Spleen (tissue), 13 donors: ENCODE measurements at places on chromosomes 6 and 20.
A peak's percentile ranks its signal among the peaks of the same experiment; 100 is the strongest.

DNA sequence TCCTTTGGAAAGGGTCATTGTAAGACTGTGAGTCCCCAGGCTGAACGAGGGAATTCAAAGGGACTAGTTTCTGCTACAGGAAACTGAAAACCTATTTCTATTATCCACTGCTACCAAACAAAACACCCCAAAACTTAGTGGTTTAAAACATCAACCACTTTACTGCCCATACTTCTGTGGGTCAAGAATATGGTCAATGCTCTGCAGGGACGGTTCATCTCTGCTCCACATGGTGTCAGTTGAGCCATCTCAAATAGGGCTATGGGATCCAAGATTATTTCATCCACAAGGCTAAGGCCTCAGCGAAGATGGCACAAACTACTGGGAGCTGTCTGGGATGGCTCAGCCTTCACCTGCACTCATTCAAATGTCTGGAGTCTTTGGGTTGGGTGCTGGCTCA lies 65.5 kb downstream of the DZANK1 start:
- no peak for DNase-seq

DNA sequence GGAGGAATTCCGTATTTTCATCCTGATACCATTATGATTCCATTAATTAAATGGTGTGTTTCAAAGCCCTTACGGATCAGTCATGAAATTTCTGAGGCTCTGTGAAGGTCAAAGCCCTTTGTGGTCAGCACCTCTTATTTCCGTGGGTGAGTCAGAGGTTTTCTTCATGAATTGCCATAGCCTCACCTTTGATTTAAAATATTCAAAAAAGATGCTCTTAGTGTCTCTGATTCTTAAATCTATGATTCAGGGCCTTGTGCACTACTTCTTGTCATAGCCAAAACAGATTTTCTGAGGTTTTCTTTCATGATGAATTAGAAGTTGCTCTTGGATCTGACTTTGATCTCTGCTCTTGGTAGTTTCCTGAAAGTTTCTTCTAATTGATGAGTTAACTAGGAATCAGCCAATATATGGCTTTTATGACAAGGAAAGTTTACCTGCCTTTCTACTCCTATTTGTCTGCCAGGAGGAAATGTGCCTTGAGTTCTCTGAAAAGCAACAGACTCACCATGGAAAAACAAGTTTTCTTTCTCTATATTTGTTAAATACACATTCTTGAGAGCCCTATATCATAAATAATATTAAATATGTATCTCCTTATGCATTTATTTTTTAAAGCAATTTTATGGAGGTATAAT lies 613.0 kb downstream of the UTRN start:
- DNase-seq = no peak

DNA sequence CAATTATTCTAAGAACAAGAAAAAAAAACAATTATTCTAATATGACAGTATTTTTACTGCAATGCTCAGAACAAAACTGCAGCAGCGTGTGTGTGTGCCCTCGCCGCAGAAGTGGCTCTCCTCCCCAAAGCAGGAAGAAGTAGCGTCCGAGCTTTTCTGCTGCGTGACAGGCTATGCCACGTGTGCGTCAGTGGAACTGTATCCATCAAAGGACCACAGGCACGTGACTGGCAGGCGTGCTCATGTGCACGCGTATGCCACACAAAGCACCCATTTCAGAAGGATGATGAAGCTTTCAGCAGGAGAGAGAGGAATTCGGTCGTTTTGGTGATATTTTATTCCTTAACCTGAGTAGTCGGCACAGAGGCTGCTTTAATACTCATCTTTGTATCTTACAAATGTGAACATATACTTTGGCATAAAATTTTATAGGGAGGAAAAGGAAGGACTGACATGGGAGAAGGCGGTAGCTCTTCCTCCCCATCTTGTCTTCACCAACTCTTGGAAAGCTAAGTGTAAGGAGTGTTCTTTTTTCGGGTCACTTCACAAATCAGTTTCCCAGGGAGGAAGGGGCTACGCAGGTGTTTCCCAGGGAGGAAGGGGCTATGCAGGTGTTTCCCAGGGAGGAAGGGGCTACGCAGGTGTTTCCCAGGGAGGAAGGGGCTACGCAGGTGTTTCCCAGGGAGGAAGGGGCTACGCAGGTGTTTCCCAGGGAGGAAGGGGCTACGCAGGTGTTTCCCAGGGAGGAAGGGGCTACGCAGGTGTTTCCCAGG lies 3.4 kb downstream of the TCFL5 start:
- DNase-seq = no peak

GRCh38 chr20:60463798-60464197 lies 505.6 kb downstream of the CDH26 start:
- no peak for DNase-seq

- no peak for DNase-seq
Measured at GRCh38 chr6:97160280-97160679, 122.7 kb downstream of the MMS22L start.

GRCh38 chr6:106117579-106117978 lies 31.4 kb downstream of the PRDM1 start:
- no peak for DNase-seq

DNA sequence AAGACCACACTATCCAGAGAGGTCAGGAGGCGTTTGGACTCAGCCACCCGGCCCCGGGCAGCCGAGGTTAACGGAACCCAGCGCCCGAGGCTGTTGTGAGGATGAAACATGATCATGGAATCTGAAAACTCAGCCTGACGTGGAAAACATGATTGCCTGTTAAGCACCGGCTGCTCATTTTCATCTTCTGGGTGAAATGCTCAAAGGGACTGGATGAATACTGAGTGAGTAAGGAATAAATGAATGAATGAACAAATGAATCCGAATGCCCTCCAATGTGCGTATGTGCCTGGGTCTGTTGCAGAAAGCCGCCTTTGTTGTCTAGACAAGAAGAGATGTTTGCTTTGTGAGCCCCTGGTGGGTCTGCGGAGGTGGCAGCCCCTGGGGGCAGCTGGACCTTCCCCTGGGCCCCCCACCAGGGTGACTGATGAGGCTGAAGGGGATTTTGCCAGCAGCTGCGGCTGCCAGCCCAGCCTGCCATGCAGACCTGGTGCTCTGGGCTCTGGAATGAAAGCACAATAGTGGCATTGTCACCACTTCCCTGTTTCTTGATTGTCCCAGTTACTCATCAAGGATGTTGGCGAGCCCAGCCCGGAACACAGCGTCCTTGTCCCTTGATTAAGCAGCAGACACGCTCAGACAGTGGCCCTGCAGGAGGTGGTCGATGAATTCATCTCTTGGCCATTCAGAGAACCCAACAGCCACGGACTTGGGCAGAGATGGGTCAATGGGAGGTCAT lies 211.1 kb downstream of the ANKRD60 start:
- peak; percentile 72 for DNase-seq

DNA sequence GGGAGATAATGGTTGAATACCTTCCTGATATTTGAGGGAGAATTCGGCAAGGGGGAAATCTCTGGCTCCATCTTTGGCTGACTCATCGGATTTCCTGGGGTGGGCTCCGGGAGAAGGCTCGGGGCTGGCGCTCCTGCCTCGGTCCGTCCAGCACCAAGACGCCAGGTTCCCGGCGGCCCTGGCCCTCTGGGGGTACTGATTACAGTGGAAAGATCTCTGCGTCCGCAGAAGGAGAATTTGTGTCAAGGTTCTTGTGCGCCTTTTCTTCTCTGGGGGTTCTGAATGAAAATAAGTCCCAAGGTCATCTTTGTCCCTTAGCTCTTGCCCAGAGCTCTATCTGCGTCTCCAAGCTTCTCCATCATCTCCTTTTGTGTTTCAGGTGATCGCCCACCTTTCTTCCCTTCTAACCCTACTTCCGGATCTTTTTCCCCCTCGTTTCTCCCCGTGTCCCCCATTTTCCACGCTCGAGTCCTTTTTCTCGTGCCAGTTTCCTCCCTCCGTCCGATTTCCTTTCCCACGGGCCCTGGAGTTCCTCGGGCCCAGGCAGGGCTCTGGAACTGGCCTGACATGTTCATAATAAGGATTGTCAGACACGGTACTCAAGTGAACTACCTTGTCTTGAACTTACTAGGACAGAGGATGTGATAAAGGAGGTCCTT lies 11.6 kb downstream of the NRN1 start:
- DNase-seq = no peak

DNA sequence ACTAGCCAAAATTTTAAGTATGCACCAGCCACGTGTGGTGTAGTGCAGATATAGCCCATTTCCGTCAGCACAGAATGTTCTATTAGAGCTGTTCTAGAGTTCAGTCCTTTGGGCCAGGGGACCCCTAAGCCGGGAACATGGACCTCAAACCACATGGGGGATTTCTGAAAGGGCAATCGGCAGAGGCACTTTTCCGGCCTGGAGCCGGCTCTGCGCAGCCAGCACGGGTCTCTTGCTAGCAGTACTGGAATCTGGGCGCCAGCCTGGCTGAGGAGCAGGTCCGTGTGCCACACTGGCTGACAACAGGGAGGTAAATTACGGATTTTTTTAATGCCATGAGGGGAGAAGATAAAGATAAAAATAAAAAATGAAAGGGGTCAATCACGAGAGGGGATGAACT lies 120.5 kb downstream of the SULF2 start:
- no peak for DNase-seq

DNA sequence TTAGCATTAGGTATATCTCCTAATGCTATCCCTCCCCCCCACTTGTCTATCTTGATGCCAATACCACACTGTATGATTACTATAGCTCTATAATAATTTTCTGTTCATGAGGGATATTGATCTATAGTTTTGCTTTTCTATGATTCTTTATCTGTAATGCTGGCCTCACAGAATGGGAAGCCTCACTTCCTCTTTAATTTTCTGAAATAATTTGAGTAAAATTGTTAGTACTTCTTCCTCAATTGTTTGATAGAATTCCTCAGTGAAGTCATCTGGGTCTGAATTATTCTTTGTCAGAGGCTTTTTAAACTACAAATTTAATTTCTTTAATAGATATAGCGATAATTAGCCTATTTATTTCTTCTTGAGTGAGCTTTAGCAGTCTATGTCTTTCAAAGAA lies 31.2 kb downstream of the SIRPD start:
- DNase-seq = no peak

GRCh38 chr6:125102891-125103290 lies 50.7 kb upstream of the TPD52L1 start:
- no peak for DNase-seq
